ENCODE measurements at places on chromosomes 7 and 10.

DNA sequence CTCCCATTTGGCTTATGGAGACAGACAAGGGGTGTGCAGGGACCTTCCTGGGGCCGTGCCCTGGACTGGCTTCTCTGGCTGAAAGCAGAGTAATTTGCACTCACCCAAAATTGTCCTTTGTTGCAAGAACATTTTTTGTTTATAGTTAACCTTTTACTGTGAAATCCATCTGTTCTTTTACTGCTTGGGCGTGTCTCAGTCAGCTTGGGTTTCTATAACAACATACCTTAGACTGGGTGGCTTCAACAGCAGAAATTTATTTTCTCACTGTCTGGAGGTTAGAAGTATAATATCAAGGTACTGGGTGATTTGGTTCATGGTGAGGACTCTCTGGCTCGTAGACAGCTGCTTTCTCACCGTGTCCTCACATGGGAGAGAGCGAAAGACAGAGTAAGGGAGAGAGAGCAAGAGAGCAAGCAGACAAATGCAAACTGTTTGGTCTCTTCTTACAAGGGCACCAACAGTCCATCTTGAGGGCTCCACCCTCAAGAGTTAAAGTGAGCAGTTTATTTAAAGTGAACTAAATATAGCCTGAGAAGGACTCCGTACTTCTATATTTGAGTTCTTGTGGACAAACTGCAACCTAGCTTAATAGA lies 131.0 kb upstream of the NPY start:
- DNase-seq = no peak

DNA sequence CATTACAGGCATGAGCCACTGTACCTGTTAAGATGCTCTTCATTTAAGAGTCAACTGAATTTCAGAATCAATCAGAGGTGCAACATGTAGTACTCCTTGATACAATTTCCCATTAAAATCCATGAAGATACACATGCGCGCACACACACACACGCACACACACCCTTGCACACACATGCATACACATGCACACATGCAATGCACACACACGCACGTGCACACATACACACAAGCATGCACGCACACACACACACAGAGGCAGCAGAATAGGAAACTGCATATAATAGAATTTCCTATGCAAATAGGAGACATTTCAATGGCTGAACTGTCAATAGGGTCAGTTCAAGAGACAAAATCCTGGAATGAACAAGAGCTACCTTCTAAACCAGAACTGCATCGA lies 192.6 kb downstream of the CALN1 start:
- no peak for DNase-seq

GRCh38 chr7:138945154-138945553 lies 36.0 kb downstream of the KIAA1549 start:
- no peak for DNase-seq

DNA sequence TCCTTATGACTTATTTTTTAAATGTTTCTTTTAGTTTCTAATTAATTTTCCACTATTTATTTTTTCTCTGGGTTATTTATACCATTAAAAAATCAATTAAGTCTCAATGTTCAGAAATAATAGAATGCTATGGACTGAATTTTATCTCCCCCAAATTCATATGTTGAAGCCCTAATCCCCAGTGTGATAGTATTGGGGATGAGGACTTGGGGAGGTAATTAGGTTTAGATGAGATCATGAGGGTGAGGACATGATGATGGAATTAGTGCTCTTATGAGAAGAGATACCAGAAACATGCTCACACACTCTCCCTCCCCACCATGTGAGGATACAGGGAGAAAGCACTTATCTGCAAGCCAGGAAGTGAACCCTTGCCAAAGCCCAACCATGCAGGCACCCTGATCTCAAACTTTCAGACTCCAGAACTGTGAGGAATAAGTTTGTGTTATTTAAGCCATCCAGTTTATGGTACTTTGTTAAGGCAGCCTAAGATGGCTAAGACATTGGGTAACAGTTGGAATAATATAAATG lies 202.6 kb downstream of the MDFIC start:
- DNase-seq = no peak

- no peak for DNase-seq
Observed at GRCh38 chr10:48520594-48520993, 84.3 kb downstream of the ARHGAP22 start.
